ENCODE measurements at places on chromosomes 3 and 15.
A peak's percentile ranks its signal among the peaks of the same experiment; 100 is the strongest.

GRCh38 chr3:58645726-58646125 lies 20.8 kb downstream of the FAM3D start:
- DNase-seq, result no peak

- DNase-seq, result peak; percentile 67
These were observed 417 bp downstream of the HACD2 start for GRCh38 chr3:123584284-123584987.

GRCh38 chr3:190436331-190436730 lies 13.4 kb downstream of the TMEM207 start:
- DNase-seq, result no peak

DNA sequence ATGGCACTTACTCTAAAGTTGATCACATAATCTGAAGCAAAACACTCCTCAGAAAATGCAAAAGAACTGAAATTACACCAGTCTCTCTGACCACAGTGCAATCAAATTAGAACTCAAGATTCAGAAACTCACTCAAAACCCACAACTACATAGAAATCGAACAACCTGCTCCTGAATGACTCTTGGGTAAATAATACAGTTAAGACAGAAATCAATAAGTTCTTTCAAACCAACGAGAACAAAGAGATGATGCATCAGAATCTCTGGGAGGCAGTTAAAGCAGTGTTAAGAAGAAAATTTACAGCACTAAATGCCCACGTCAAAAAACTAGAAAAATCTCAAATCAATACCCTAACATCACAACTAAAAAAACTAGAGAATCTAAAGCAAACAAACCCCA lies 227.2 kb downstream of the CTNNB1 start:
- DNase-seq, result no peak

DNA sequence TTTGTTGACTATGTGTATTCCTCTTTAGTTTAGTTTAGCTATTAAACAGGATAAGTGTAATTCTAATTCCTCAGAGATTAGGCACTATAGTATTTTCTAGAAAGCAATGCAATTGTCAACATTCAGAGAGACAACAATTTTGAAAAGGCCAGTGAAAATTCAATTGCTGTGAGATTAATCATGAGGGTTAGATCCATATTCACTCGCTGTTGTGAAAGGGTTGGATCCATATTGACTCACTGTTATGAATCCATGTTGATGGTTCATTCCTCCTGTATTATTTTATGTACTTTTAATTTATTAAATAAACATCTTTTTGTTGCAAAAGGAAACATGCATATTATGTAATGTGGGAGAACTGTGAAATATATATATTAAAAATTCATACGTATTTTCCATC lies 641 bp downstream of the TRAT1 start:
- no peak for DNase-seq

DNA sequence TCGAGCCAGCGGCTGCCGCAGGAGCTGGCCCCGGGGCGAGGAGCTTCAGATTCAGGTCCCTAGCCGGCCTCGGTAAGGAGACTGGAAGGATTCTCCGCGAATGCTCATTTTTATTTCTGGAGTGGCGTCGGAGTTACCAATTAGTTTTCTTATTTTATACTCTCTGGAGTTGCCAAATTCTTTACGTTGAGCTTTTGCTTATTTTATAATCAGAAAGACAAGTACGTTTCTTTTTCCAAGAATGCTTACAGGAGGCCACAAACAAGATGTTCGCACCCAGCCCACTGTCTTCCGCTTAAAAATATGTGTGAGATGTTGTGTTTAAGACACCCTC lies 453 bp upstream of the GPR156 start:
- DNase-seq, result no peak

- DNase-seq, result no peak
These were observed 101.9 kb upstream of the RNU6-1 start for GRCh38 chr15:67941648-67942310.

DNA sequence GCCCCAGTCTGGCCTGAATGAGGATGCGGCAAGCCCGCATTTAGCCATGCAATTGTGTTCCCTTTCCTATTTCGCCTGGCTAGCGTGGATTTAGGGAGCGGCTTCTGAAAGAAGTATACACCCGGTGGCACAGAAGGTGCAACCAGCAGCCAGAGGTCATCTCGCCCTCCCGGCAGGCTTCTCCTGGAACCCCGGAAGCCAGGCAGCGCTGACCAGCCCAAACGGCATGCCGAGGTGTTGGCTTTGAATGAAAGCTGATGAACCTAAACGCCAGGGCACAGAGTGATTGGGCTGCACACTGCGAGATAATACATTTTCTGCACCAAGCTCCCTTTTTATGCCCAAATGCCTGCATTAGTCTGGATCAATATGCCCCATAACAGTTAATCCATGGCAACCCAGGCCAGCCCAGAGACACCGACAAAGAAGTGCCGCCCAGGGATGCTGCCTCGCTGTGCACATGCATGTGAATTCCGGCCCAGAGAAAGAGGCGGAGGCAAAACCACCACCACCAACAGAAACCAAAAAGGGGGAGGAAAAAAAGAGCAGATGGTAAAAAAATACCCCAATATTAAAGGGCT lies 1.4 kb downstream of the SRGAP3 start:
- DNase-seq, result no peak

DNA sequence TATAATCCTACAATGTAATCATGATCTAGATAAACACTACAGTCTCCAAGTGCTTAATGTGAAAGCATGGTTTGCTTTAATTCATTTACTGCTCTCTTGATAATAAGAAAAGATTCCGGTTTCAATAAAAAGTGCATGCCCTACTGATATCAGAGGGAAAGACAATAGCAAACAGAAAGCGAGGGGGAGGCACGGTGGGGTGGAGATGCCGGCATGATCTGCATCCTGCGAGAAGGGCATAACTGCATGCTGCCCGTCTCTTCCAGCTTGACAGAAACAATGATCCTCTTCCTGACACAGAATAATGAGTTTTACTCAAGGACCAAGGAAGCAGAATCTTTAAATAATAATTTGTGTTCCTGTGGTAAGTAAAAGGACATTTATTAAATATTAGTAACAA lies 51.7 kb downstream of the GOLIM4 start:
- no peak for DNase-seq

DNA sequence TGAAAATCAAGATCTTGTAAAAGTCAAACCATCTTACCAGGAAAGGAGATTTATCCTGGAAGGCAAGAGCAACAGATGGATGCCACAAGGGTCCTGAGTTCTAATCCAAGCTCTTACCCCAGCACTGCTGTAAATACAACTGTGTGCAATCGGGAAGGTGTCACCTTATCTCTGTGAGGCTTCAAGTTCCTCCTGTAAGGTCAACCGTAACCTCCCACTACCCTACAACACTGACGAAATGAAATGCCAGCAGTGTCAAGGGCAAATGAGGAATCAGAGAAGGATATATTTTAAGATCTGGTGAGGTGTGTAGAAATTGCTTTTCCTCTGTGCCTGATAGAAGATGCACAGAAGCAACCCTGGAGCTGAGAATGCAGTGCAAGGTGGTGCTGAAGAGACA lies 207.8 kb downstream of the NTRK3 start:
- DNase-seq, result no peak

DNA sequence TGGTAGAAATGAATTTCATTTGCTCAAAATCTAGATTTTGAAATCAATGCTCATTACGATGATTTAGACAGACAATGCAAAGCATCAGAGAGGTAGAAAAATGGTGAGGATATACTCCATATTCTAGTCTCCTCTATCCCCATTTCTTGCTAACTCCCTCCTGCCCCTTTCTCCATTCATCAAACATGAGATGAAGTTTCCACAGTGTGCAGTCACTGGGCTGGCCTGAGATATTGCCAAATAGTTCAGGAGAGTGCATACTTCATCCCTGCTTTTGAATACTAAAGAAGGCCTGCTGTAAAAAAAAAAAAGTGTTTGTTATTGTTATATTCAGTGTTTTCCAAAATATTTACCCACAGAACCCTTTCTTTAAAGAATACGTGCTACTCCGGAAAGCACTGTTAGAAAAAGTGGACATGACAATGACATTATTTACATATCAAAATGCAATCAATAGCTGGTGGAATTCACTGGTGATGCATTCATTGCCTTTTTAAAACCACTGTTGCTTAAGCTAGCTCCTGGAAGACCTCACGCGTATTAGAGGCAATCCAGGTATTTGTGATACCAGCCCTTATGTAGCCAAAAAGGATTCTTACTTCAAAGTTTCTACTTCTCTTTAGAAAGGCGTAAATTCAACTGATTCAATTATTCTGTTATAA lies 247.6 kb upstream of the SOX2 start:
- DNase-seq, result no peak

GRCh38 chr3:56887402-56888025 lies 85.8 kb upstream of the ARHGEF3 start:
- DNase-seq, result no peak

DNA sequence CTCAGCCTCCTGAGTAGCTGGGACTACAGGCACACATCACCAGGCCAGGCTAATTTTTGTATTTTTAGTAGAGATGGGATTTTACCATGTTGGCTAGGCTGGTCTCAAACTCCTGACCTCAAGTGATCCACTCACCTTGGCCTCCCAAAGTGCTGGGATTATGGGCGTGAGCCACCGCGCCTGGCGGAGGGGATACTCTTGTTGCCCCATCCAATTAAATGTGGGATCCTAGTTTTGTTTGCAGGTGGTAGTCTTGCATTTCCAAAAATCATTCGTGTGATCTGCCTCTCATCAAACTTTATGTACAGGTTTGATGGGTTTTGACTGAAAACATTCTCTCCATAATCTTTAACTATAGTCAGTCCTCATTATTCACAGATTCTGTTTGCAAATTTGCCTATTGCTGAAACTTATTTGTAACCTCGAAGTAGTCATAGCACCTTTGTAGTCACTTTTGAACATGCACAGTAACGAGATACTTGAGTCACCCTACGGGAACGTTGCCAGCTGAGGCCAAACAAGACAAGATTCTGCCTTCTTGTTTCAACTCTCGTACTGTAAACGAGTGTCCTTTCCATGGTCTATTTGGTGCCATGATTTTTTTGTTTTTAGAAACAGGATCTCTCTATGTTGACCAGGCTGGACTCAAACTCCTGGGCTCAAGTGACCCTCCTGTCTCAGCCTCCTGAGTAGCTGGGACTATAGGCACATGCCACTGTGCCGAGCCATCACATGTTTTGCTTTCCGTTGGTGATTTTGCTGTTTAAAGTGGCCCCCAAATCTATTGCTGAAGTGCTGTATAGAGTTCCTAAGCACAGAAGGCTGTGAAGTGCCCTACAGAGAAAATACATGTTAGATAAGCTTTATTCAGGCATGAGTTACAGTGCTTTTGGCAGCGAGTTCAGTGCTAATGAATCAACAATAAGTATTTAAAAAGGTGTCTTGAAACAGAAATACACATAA lies 8.1 kb upstream of the MAPK6 start:
- no peak for DNase-seq

DNA sequence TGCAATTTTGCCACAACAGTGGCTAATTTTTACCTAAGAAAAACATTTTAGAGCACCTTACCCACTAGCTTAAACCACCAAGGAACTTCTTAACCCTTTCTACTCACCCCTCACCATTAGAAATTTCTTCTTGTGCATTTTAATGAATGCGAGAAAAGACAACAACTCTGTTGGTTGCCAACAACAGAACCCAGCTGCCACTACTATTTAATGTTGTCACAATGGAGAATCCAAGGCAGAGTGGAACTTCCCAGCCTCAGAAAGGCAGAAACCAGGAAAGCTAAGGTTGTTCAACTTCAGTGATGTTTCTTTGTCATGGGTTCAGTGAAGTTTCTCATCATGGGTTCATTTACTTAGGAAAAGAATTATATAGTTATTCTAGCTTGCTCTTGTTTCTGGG lies 325.2 kb upstream of the ARL6 start:
- no peak for DNase-seq

- no peak for DNase-seq
These were observed 20.0 kb downstream of the TAFA4 start for GRCh38 chr3:68912376-68912775.

- DNase-seq, result no peak
These were observed 11.9 kb upstream of the PARL start for GRCh38 chr3:183896610-183897009.

- no peak for DNase-seq
These were observed 26.1 kb downstream of the TBC1D21 start for GRCh38 chr15:73899197-73900094.

DNA sequence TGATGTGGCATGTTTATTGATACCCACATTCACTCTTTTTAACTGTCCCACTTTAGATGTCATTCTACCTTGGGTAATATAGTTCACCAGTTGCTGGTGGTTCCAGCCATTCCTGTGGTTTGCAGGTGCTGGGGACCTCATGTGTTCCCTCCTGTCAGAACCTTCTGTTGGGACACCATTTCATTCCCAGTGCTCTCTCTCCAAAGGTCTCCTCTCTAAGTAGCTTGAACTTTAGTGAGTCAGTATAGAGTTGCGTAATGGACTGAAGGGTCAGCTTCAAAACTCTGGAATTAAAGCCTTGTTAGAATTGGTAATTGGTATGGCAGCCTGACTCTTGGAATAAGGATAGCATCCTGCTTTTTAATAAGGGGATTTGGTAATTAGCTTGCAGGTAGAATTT lies 108.5 kb downstream of the PLCL2 start:
- no peak for DNase-seq

- no peak for DNase-seq
These were observed 93.2 kb downstream of the SLCO3A1 start for GRCh38 chr15:91946581-91947292.

GRCh38 chr3:46574881-46575576 lies 8.9 kb upstream of the LRRC2 start:
- no peak for DNase-seq

DNA sequence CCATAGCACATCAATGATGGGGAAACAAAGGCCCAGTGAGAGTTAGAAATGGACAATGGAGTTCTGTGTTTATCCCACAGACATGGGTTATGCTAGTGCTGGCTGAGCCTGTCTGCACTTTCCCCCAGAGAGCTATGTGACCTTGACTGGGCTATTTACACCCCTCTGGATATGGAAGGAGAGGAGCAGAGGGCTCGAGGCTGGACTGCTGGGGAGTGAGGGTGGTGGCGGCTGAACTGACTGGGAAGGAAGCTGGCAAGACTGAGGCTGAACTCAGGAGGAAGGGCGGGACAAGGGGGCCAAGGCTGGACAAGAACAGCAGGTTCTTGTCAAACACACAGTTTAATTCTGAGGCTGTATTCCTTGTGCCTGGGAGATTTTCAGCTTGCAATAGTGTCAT lies 10.8 kb upstream of the INSYN1 start:
- DNase-seq, result no peak

- DNase-seq, result no peak
These were observed 388.3 kb downstream of the MFSD1 start for GRCh38 chr3:159189994-159190669.

GRCh38 chr3:105385819-105386508 lies 19.3 kb downstream of the ALCAM start:
- DNase-seq, result no peak

- DNase-seq, result no peak
These were observed 213.5 kb upstream of the CRBN start for GRCh38 chr3:3392946-3393345.

GRCh38 chr3:123188058-123188457 lies 13.7 kb upstream of the SEC22A start:
- DNase-seq, result no peak

GRCh38 chr15:90648137-90649070 lies 68.7 kb upstream of the BLM start:
- DNase-seq, result peak; percentile 39

- no peak for DNase-seq
These were observed 79.9 kb upstream of the HACD2 start for GRCh38 chr3:123664753-123665152.
